ENCODE measurements at places on chromosomes 5 and 9.

DNA sequence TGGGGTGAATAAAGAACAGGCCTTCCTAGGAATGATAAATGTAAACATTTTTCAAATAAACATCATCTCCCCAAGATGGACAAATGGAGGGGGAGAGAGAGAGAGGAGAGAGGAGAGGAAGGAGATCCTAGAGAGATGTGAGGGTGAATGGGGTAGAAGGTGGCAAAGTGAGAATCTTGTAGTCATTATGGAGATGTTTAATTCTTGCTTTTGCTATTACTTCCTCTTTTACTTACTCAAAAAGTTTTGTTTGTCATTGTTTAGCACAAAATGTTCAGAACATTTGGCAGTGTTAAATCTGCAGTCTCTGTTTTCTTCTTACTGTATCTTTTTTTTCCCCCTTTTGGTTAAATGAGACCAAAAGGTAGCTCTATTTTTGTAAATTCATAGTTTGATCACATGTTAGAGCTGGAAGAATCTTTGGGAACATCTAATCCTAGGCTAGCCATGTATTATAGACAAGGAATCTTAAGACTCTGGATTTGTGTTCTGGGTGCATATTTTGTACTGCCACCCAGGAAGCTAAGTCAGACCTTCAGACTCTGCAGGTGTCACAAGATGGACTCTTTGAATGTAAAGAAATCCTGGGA lies 266.1 kb downstream of the NTRK2 start:
- DNase-seq, result no peak

DNA sequence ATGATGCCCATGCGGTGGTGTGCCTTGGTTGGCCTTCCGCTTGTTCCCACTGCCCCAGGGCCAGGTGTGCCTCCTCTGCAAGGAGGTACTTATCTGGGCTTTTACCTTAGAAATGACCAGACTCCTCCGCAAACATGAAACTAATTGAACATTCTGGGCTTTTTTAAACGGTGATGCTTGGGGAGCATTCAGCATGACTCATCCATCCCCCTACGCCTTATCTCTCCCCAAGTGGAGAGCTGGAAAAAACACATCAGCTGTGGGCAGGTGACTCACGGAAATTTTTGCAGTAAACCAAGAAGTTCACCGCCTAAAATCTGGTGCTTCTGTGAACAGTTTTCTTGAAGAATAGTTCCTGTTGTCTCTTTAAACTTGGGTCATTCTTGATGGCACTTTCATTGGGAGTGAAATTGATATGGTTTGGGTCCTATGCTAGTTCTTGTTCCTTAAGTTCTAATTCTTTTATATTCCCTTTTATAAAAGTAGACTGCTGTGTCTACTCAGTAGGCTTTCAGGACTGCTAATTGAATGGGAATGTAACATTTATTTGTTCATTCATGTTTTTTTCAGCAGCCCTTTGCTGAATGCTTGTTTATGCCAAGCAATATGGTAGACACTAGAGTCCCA lies 39.6 kb downstream of the SFXN1 start:
- peak; percentile 80 for DNase-seq

- DNase-seq, result no peak
Observed at GRCh38 chr9:92563116-92564100, 27.6 kb upstream of the ECM2 start.

- no peak for DNase-seq
Observed at GRCh38 chr5:73448463-73449136, at the start of gene FOXD1. FOXD1 (minus strand) TSS chr5:73448777; CDS start chr5:73448362, 415 bp downstream.

GRCh38 chr5:133607451-133607850 lies 4.9 kb downstream of the FSTL4 start:
- no peak for DNase-seq

DNA sequence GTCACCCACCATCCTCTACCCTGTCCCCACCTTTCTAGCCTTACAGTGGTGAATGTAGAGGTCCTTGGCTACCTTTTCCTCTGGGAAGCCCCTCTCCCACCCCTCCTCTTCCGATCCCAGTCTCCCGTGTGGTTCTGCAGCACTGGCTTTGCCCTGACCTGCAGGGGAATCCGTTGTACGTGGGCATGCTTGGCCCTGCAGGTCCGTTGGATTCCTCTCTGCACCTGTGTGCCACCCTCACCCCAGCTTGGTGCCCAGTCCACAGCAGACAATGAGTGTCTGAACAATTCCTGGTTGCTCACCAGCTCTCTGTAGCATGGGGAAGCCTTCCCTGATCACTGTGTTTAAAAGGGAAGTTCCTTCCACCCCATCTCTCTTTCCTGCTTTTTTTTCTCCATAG lies 185.1 kb downstream of the PAX5 start:
- no peak for DNase-seq

DNA sequence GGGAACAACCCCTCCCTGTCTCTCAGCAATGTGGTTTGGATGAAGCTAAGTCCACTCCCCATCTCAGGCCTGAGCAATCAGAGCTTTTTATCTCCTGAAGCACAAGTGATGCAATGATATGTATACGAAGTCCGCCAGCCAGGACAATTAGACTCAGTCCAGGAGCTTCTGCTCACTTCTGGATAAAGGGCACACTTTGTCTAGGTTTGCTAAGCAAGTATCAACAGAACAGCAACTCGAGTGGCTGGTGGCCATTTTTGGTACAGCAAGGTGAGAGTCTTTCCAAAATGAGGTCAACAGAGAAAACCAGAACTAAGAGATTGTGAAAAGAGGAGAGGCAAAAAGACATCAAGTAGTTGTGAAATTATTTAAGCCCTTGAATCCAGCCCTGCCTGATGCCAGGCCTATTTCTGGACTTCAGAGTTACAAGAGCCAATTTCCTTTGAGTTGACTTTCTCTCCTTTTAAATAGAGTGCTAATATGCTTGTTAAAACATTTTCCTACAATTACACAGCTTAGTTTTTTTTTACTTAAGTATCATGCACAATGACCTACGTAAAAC lies 8.2 kb downstream of the NDUFA8 start:
- no peak for DNase-seq
